ENCODE measurements at places on chromosomes 7 and 10. TPM values are rescaled to one million over a fixed set of nuclear protein-coding genes. Genes with fewer than 3 reads are reported as not detected.

DNA sequence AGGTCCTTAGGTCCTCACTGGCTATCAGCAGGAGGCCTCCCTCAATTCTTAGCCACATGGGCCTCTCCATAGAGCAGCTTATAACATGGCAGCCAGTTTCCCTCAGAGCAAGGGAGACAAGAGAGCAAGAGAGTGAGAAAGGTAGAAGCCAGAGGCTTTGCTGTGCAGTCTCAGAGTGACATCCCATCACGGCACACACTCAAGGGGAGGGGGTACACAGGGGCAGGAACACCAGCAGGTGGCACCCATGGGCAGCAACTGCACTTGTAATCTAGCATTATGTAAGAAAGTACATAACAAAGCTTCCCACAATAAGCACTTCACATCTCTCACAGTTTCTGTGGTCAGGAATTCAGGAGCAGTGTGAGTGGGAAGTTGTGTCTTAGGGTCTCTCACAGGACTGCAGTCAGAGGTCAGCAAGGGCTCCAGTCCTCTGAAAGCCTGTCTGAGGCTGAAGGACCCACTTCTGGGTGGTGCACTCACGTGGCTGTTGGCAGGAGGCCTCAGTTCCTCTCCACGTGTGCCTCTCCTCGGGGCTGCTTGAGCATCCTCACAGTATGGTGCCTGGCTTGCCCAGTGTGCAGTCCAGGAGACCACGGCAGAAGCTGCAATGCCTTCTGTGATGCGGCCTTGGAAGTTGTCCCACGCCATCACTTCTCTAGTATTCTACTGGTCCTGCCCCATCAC is 159.4 kb downstream of the OAT start:
- DNase-seq = no peak
- H3K36me3 ChIP-seq = no peaks in the 10 kb centered on the region
- no peaks in the 10 kb centered on the region for H3K4me1 ChIP-seq
- peaks cover 6% of the 10 kb centered on the region for H3K27me3 ChIP-seq

GRCh38 chr10:69242852-69243212 is 22.7 kb downstream of the HKDC1 start:
- H3K27me3 ChIP-seq = no peaks in the 10 kb centered on the region
- H3K4me1 ChIP-seq = peaks cover 16% of the 10 kb centered on the region
- H3K4me3 ChIP-seq = no peak overlapping the region
- H3K27ac ChIP-seq = no peak overlapping the region
- H3K36me3 ChIP-seq = no peaks in the 10 kb centered on the region

DNA sequence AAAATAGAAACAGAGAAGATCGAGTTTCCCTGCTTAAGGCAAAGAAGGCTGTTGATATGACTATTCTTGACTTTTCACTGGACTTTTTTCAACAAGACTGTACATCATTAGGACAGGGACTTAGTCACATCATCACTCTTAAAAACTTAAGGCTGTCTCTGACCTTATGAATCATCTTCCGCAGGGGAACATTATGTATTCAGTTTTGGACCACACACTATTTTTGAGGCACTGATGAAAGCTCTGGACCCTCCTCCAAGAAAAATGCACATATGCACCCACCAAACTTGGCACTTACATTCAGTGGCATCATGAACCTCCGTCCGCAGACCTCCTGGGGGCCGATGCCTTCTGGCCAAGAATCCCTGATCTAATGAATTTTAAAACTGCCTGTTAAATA is 96.4 kb downstream of the CALD1 start:
- H3K27ac ChIP-seq = no peak overlapping the region
- peaks cover 23% of the 10 kb centered on the region for H3K27me3 ChIP-seq
- H3K36me3 ChIP-seq = no peaks in the 10 kb centered on the region
- H3K4me1 ChIP-seq = no peaks in the 10 kb centered on the region
- DNase-seq = no peak

GRCh38 chr10:117684672-117685211 is 142.2 kb downstream of the EMX2 start:
- peaks cover 5% of the 10 kb centered on the region for H3K4me1 ChIP-seq
- H3K36me3 ChIP-seq = no peaks in the 10 kb centered on the region
- DNase-seq = peak; percentile 18
- no peak overlapping the region for H3K4me3 ChIP-seq
- H3K27ac ChIP-seq = no peak overlapping the region

DNA sequence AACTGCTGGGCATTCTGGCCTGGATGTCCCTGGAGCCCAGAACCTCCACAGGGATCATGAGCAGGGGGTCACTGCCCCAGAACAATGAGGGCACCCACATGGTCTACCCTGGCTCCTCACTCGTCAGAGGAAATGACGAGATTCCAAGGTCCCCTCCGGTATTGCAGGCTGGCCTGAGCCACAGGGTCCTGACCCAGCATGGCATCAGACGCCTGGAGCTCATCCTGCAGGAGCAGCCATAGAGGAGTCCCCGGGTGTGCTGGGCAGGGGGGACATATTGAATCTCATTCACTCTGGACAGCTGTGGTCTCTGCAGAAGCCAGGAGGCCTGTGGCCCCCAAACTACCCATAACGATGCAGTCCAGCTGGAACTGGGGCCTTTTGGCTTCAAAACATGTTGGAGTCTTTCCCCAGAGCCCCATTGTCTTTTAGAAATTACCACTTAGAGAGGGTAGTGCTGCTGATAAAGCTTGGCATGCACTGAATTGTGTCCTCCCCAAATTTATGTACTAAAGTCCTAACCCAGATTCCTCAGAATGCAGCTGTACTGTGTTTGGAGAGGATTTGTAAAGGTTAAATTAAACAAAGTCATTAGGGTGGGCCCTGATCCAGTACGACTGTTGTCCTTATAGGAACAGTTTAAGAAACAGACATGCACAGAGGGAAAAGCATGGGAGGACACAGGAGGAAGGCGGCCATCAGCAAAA is 27.7 kb downstream of the ANXA8 start:
- H3K27ac ChIP-seq = no peak overlapping the region
- H3K4me3 ChIP-seq = no peak overlapping the region
- no peak for DNase-seq
- H3K4me1 ChIP-seq = peaks cover 10% of the 10 kb centered on the region
- peaks cover 20% of the 10 kb centered on the region for H3K27me3 ChIP-seq

Gene FAM25G
- not detected for polyA plus RNA-seq

Gene RBP3
- not detected for polyA plus RNA-seq

Data from K562 (cell line).